Left lung (tissue), 14 donors: ENCODE measurements at places on chromosomes 5 and 9.

GRCh38 chr5:7364226-7364875, 31.6 kb upstream of the ADCY2 start:
- DNase-seq, result no peak

GRCh38 chr9:22392523-22392922, 54.1 kb upstream of the DMRTA1 start:
- no peak for DNase-seq

DNA sequence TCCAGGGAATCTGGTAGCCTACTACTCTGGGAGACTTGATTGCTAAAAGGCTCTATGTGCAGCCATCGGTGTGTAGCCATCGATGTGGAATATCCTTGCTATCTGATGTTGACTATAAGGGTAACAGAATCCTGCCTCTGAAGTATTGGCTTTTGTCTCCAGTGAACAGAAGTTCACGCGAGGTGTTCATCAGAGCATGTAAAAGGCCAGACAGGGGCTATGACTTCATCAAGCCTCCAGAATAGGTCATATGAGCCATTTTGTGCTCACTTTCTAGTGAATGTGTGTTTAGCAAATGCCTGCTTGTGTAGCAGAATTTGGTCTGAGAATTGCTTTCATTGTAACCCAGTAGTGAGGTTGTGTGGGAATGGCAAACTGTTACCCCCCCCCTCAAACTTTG, 66.8 kb upstream of the RAD23B start:
- no peak for DNase-seq

GRCh38 chr9:88659126-88659525, 124.1 kb downstream of the NXNL2 start:
- no peak for DNase-seq

DNA sequence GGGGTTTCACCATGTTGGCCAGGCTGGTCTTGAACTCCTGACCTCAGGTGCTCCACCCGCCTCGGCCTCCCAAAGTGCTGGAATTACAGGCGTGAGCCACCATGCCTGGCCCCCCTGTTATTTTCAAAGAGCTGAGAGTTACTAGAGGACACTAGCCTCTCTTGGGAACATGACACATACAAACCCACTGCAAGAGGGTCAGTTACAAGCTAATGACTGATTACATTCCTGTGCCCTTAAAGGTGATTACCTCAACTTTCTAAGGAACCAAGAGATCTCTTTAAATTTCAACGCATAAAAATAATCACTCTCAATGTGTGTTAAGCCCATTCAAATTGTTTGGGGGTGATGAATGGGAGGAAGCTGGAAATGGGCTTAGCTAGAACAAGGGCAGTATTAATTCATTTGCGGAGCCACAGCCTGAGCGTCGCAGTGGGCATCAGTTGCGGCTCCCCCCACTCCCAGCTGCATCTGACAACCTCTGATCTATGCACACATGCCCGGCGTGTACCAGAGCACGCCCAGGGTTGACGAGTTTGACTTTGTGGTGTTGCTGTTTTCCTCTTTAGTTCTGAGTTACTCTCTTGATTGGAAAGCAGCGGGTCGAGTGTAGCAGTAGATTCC, 146.9 kb downstream of the GOLPH3 start:
- DNase-seq, result no peak

- no peak for DNase-seq
Observed at GRCh38 chr5:116764941-116765340, 190.3 kb upstream of the SEMA6A start.
